Omental fat pad (tissue), 4 donors: ENCODE measurements at places on chromosomes 11 and 22.

GRCh38 chr11:2092464-2092910, 46.7 kb downstream of the IGF2 start:
- no peak for DNase-seq

- no peak for DNase-seq
Observed at GRCh38 chr11:115170133-115170815, 333.9 kb downstream of the CADM1 start.

DNA sequence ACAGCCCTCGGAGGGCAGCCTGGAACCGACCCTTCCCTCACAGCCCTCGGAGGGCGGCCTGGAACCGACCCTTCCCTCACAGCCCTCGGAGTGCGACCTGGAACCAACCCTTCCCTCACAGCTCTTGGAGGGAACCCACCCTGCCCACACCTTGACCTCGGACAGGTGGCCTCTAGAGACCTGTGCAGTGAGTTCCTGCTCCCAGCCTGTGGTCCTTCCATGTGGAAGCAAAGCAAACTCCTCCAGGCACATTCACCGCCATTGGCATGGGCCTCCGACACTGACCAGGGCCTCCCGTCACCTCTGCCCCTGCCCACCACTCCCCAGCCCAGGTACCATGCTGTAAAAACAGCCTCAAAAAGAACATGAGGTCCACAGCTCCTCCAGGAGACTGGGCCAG, 272.1 kb downstream of the BRD1 start:
- no peak for DNase-seq

DNA sequence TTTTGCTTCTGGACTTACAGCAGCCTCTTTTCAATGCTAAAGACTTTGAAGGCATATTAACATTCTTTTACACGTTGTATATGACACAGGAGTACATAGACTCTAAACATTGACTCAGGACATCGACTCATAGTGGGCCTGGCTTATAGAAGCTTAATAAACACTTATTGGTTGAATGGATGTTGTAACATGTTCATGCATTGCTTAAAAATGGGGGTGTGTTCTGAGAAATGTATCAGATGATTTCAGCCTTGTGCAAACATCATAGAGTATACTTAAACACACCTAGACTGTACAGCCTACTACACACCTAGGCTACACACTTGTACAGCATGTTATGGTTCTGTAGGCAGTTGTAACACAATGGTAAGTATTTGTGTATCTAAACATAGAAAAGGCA, 17.9 kb downstream of the TTC17 start:
- DNase-seq: no peak
